Keratinocyte (primary cell): ENCODE measurements at places on chromosomes 12 and 14. TPM values are rescaled to one million over a fixed set of nuclear protein-coding genes. Genes with fewer than 3 reads are reported as not detected.

DNA sequence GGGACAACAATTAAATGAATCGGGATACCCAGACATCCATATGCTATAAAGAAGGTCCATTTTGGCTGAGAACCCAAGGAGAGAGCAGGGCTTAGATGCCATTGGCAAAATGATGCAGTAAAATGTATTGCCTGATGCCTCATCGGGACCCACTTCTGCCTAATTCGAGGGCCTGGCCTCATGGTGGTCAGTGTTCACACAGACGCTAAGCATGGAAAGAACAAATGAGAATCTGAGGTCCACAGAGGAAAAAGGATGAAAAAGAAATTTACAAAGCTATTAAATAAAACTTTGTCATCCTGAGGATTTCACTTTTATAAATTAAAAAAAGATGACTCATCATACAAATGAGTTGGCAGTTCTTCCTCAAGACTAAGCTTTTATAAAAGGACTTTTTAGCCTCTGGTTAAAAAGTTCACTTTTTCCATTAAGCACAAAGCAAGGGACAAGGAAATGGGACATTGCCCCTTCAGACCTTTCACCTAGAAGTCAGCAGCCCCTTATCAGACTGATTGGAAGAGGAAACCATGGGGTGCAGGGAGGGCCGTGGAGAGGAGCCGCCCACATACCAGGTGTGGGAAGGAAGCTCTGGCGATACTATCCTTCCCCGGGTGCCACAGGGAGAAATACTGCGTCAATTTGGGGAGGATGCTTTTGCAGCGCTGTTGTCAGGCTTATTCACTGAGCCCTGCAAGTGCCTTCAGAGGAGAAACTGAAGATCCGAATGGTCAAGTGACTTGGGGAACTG lies 176.0 kb downstream of the EGLN3 start:
- no peak for DNase-seq

- no peak for DNase-seq
Observed at GRCh38 chr14:100348784-100349685, 25.9 kb downstream of the SLC25A47 start.

NEMF gene
- 25.7 to 55.1 TPM (median 35.8 TPM) in 3 replicates for polyA plus RNA-seq

GRCh38 chr14:100498068-100498467 lies 89.1 kb downstream of the BEGAIN start:
- DNase-seq, result no peak

GRCh38 chr12:48818831-48819590 lies 715 bp downstream of the CACNB3 start:
- DNase-seq, result no peak

DNA sequence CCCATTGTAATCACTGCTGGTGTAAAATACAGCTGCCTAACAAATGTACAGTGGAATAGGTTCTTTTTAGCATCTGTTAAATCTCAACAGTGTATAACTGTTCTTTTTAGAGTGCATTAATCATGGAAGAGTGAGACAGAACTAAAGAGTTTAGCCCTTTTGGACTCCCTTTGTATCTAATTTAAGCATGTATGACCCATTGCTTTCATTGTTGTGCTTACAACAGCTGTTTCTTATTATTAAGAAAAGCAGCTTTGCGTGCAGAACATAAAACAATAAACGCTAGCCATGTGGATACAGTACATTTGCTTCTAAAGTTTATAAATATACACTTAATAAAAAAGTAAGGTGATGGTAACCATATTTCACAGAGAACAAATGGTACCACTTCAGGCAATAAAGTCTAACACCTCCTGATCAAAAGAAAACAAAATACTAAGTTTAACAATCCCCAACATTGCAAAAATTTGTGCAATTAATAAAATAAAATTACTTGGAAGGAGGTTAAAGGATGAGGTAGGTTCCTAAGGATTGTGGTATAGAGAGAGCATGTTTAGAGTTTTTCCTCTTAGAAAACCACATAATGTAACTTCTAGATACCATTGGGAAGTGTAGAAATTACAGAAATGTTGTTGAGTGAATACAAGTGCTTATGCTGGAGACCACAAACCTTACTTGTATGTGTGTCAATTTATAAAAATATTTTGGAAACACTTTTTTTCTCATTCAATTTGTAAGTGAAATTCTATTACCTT lies 448.7 kb downstream of the SLC6A15 start:
- no peak for DNase-seq

DNA sequence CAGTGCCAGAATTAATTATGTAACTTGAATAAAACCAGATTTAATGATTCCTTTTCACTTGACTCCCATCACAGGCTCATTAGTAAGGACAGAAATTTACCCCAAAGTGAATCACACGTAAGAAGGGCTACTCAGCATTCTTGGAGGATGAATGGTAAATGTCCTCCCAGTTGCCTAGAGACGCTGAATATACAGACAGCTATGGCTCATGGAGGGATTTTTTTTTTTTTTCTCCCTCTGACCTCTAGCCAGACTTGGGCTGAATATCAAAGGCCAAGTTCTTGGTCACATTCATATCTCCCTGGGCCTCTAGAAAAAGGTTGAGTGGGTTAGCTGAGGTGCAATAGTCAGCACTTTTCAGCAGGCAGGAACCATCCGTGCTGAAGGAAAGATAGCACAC lies 77.5 kb downstream of the PHLDA1 start:
- peak; percentile 76 for DNase-seq

- DNase-seq, result no peak
Observed at GRCh38 chr12:93884794-93885460, 207.8 kb downstream of the CRADD start.
